ENCODE measurements at places on chromosomes 1 and 21. TPM values are rescaled to one million over a fixed set of nuclear protein-coding genes. Genes with fewer than 3 reads are reported as not detected.

- peak overlapping the region; percentile 86 for H3K27ac ChIP-seq
- no peaks in the 10 kb centered on the region for H3K27me3 ChIP-seq
- peaks cover 5% of the 10 kb centered on the region for H3K36me3 ChIP-seq
- peaks cover 80% of the 10 kb centered on the region for H3K4me1 ChIP-seq
Measured at GRCh38 chr1:113534130-113534817, 144.0 kb downstream of the MAGI3 start.

Gene HES2
- total RNA-seq: not detected

DNA sequence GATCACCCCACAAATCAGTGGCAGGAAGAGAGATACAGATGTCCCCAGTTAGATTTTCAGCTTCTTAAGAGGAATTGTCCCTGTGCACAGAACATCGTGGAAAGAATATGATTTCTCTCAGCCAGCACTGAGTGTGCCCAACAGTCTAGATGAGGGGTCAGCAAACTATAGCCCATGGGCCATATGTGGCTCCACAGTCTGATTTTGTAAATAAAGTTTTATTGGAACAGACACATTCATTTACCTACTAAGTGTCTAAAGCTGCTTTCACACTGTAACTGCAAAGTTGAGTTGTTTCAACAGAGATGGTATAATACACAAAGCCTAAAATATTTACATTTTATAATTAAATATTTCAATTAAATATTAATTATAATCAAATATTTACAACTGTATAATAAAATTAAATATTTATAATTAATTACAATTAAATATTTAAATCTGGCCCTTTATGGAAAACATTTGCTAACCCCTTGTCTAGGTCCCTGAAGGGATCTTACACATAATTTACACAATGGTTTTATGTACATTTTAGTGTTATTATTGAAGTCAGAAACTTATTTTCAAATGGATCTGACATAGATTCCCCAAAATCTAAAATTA is 407.6 kb downstream of the PTPRU start:
- no peak overlapping the region for H3K4me3 ChIP-seq
- no peak overlapping the region for H3K27ac ChIP-seq
- DNase-seq: no peak
- H3K27me3 ChIP-seq: peaks cover 11% of the 10 kb centered on the region
- no peaks in the 10 kb centered on the region for H3K36me3 ChIP-seq

GRCh38 chr1:31356427-31356826 is 16.4 kb downstream of the FABP3 start:
- no peak overlapping the region for H3K27ac ChIP-seq
- 0 out of 2 replicates have a peak, but pooled peaks cover 4% of the 10 kb centered on the region for H3K4me1 ChIP-seq
- no peak for DNase-seq
- H3K27me3 ChIP-seq: no peaks in the 10 kb centered on the region
- H3K4me3 ChIP-seq: no peak overlapping the region

DNA sequence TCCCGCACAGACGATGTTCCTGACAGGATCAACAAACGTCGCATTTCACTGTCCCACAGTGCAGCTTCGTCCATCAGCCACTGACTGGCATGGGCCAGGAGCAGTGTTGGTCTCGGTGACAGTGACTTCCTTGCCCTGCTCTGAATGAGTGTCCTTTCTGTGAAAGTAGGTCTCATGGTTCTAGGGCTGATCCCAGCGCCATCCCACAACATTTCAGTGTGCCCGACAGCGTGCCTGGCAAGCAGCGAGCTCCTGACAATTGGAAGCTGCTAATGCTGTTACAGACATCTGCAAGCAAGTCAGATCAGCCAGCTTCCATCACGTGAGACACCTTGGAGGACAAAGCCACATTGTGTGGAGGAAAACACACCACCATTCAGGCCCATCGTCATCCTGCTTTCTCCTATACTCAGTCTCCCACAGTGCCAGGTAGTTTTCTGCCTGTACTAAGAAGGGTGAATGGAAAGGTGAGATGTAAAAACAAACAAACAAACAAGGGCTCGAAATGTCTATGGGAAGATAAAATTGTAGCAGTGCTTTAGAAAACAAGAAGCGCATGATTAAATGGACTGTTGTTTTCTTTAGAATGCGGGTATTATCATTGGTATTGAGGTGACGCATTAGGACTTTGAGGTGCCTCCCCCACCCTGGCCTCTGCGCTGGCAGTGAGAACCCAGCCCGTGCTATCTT is 21.9 kb downstream of the ERRFI1 start:
- no peaks in the 10 kb centered on the region for H3K27me3 ChIP-seq
- H3K27ac ChIP-seq: peak overlapping the region; percentile 95
- H3K36me3 ChIP-seq: peaks cover 5% of the 10 kb centered on the region
- peak overlapping the region; percentile 82 for H3K4me3 ChIP-seq
- H3K4me1 ChIP-seq: peaks cover 42% of the 10 kb centered on the region
- no peak for DNase-seq

GRCh38 chr1:17791055-17791390 is 35.9 kb downstream of the ACTL8 start:
- H3K27ac ChIP-seq: no peak overlapping the region
- no peaks in the 10 kb centered on the region for H3K36me3 ChIP-seq
- H3K27me3 ChIP-seq: peaks cover 18% of the 10 kb centered on the region
- no peak for DNase-seq

Gene FAM163A
- not detected for total RNA-seq

- H3K27ac ChIP-seq: peak overlapping the region; percentile 81
- peaks cover 46% of the 10 kb centered on the region for H3K4me1 ChIP-seq
- DNase-seq: peak; percentile 63
- peaks cover 27% of the 10 kb centered on the region for H3K36me3 ChIP-seq
- peak overlapping the region; percentile 79 for H3K4me3 ChIP-seq
Measured at GRCh38 chr1:236058141-236058934, 6.6 kb downstream of the NID1 start.

GRCh38 chr1:204176049-204176448 is 9.9 kb upstream of the REN start:
- H3K27me3 ChIP-seq: peaks cover 2% of the 10 kb centered on the region
- H3K36me3 ChIP-seq: no peaks in the 10 kb centered on the region
